Stromal cell of bone marrow (primary cell): ENCODE measurements at places on chromosomes 4 and X.

DNA sequence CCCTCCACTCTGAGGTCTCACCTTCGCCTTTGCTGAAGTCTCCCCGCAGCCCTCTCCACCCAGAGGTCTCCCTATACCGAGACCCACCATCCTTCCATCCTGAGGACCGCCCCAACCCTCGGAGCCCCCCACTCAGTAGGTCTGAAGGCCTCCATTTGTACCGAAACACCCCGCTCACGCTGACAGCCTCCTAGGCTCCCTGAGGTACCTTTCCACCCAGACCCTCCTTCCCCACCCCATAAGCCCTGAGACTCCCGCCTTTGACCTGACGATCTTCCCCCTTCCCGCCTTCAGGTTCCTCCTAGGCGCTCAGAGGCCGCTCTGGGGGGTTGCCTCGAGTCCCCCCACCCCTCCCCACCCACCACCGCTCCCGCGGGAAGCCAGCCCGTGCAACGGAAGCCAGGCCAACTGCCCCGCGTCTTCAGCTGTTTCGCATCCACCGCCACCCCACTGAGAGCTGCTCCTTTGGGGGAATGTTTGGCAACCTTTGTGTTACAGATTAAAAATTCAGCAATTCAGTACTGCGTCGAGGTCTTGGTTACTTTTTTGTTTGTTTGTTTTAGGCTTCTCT lies 5.0 kb downstream of the SOD3 start:
- no peak for DNase-seq

DNA sequence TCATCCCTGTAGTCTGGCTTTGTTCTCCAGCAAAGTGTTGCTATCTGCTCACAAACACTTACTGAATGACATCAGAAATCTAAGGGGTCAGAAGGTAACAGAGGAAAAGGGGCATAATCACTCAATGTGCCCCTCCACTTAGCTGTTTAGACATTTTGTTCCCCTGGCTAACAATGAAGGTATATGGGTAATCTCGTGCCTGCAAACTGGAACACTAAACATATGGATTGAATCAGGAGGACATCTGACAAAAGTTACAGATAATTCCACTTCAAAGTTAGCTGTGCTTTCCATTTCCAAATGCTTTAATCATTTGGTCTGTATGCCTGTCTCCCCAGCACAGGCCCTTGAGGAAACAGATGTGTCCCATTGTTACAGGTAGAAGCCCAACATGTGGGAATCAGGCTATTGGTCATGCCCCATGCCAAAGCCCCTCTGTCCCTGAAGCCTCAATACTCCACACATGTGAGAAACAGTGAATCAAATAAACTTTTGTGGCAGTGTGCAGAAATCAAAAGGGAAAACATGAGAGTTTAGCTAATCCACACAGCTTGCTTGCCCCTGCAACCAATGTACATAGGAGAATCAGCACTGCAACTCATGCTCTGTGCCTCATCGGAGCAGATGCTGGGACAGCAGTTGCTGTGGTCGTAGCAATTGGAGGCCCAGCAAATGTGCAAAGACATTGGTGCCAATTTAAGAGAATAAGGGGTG lies 111.7 kb downstream of the RNF150 start:
- no peak for DNase-seq

- DNase-seq = peak; percentile 18
Observed at GRCh38 chrX:118644378-118644777, 83.0 kb upstream of the IL13RA1 start.

DNA sequence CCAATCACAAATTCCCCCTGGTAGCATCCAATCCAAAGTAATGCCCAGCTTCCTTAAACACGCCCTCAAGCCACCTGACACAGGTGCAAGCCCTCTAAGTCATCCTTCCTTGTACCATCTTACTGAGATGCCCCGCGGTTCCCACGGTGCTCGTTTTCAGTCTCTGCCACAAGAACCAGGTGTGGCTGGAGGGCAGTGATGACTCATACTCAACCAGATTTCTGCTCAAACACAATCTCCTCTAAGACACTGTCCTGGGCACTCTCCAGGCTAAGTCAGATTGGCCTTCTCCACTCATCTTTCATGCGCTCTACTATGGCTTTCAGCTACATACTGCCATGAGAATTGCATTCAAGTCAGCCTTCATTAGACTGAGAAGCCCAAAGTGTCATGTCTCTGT lies 3.5 kb downstream of the SH3KBP1 start:
- no peak for DNase-seq

GRCh38 chr4:34633241-34633640 lies 1611.1 kb downstream of the ARAP2 start:
- no peak for DNase-seq

DNA sequence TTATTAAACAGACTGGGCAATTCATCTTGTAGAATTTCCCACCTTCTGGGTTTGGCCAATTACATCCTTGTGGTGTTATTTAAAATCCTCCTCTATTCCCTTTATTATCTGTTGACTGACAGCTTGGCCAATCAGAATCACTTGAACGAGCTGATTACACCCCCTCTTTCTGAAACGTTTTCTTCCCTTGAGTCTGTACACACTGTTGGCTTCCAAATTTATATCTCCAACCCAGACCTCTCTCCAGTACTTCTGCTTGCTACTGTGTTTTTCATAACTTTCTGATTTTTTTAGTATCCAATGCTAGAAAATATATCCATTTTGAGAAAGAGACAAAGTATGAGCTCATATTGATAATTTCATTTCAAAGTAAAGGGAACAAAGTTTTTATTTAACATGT lies 14.8 kb downstream of the CD38 start:
- no peak for DNase-seq

DNA sequence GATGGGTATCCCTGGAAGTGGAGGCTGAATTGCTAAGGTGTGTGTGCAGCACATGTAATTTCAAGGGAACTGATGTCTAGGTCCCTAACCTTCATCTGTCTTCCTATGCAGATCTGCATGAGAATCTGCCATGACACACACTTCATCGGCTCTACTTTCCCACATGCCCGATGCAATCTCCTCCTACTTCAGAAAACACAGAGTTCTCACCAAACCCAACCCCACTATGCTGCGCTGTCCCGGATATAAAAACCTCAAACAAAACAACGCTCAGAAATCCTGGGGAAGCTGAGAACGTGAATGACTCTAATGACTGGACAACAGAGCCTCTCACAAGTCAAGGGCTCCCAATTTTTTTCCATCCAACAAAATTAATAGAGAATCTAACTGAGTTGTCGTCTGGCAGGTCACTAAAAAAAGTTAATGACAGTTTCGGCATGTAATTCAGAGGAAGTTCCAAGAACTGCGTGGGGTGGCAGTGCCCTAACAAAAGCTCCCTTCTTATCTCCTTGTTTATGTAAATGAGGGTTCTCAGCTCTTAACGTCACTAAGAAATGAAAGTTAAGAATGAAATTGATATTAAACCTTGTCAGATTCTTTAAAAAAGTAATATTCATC lies 39.0 kb downstream of the STX18 start:
- peak; percentile 61 for DNase-seq

DNA sequence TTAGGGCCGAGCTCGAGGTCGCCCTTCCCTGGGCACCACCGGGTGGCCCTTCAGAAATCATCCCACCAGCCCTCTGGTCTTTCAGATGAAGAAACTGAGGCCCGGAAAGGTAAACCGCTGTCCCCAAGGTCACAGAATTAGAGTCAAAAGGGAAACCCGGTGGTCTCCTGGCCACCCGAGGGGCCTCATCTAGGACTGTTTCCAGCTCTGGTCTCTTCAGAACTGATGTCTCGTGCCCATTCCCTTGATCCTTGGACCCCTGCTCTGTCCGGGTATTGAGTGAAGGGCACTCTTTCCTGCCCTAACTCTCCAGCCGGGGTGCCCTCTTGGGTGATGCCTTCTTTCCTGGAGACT lies 841 bp downstream of the HTRA3 start:
- DNase-seq = no peak

- no peak for DNase-seq
Observed at GRCh38 chrX:13952581-13952980, 77.1 kb downstream of the GEMIN8 start.

- peak; percentile 86 for DNase-seq
Observed at GRCh38 chr4:687048-687970, 1.6 kb downstream of the SLC49A3 start.

- no peak for DNase-seq
Observed at GRCh38 chr4:8317474-8317873, 47.9 kb downstream of the HTRA3 start.

DNA sequence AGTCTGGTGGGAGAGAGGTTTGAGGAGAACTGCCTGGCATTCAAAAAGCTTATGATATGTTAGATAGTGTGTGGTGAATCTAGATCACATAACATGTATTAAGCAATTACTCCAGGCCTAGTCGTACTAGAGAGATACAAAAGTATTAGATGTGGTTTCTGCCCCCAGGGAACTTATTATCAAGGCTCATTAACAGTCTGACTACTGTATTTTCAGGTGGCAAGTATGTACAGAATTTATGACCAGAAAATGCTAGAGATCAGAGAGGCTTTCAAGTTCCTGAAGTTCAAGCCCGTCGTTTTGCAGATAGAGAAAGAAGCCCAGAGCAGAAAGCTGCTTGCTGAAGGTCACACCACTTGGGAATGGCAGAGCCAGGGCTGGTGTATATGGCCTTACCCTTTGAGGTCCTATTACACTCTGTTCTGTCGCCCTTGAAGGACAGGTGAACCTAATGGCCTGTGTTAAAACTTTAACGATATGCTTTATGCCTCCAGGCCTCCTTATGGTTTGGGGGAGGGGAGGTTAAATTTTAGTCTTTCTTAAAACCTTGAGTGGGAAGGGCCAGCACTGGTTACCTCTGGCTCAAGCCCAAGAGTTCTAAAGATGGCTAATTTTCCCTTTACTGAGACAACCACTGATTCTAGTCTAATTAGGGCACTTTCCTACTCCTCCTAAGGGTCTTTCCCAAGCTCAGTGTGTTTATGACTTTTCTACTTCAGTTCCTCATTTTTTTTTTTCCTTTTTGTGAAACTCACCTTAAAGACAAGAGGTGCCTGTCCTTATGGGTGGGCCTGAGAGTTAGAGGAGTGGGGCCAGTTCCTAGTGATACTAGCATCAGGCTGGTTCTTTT lies 19.9 kb downstream of the TMEM164 start:
- no peak for DNase-seq

DNA sequence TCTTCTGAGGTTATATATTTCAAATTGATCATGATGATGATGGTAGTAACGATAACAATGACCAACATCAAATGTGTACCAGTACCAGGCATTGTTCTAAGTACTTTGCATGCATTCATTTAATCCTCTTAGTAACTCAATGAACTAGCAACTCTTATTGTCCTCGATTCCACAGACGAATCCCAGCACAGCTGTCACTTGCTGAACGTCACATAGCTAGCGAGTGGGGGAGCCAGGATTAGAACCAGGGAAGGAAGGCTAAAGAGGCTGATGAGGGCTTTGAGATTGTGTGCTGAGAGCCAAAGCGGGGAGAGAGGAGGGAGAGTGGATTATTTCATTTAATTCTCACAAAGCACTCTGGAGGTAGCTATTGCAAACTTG lies 103.6 kb downstream of the PHOX2B start:
- DNase-seq = no peak

- DNase-seq = peak; percentile 58
Observed at GRCh38 chr4:84319124-84319523, 180.0 kb downstream of the NKX6-1 start.

DNA sequence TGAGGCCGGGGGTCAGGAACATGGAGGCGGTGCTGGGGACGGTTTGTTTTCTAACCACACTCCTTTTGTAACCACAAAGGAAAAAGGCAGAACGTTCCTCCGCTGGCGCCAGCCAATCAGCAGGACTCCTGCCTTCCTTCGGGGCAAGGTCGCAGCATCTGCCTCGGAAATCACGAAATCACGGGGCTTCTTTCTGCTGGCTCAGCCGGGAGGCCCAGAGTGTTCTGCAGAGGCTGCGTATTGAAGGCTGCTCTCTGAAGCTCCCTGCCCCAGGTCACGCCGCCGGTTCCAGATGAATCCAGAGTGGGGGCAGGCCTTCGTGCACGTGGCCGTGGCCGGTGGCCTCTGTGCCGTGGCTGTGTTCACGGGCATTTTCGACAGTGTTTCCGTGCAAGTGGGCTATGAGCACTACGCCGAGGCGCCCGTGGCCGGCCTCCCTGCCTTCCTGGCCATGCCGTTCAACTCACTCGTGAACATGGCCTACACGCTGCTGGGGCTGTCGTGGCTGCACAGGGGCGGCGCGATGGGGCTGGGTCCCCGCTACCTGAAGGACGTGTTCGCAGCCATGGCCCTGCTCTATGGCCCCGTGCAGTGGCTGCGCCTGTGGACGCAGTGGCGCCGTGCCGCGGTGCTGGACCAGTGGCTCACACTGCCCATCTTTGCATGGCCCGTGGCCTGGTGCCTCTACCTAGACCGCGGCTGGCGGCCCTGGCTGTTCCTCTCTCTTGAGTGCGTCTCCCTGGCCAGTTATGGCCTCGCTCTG lies 9.4 kb downstream of the TMEM187 start:
- no peak for DNase-seq

DNA sequence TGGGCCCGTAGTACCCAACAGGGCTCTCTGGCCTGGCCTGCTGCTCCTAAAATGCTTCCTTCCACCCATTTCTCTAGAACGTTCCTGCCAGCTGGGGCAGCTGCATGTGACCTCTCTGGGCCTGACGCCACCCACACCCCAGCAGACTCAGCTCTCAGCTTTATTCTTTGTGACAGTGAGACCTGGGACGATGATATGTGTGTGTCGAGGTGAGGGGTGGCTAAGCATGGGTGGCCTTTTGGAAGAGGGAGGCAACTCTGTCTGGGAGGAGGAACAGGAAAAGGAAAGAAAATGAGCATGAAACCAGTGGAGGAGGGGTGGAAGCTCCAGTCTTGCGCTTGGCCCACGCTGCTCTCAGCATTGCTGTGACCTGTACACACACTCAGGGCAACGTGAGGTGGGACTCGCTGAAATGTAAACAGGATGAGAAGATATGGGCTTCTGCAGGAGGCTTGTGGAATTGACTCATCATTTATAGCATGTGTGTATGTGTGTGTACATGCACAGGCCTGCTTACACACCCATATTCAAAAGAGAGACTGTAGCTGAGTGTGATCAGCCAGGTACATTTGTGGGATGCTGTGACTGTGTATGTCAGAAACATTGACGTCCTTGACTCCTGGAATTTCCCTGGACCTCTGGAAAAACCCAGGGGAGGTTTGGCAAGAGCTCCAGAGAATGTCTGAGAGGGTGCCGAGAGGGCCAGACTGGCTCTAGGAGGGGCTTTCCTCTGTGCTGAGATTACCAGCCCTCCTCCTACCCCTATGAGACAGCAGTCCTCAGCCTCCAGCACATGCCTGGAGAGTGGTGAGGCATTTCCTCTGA lies 137.9 kb downstream of the PJA1 start:
- no peak for DNase-seq

GRCh38 chr4:126627255-126627654 lies 1005.5 kb upstream of the INTU start:
- DNase-seq = no peak

DNA sequence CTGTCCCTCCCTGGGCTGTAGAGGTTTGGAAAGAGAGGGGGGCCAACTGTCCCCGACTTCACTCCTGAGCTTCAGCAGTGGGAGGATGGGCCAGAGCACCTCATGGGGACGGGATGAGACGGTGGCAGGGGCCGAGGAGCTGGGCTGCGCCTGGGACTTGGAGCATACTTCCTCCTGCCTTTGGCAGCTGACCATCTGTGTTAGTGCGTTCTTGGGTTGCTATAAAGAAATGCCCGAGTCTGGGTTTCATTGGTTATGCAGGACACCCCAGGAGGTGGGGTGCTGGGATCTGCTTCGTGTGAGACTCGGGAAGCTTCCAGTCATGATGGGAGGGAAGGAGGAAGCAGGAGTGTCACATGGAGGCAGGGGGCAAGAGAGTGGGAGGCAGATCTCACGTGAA lies 7.4 kb downstream of the PSAPL1 start:
- DNase-seq = no peak

GRCh38 chr4:94689155-94689860 lies 68.4 kb upstream of the BMPR1B start:
- DNase-seq = no peak

- DNase-seq = no peak
Observed at GRCh38 chr4:72899621-72900020, 169.9 kb downstream of the COX18 start.

GRCh38 chr4:87179751-87180150 lies 40.7 kb downstream of the KLHL8 start:
- no peak for DNase-seq
